ENCODE measurements at places on chromosomes 2 and 18. TPM values are rescaled to one million over a fixed set of nuclear protein-coding genes. Genes with fewer than 3 reads are reported as not detected.

GRCh38 chr2:23073671-23074070 is 311.3 kb upstream of the KLHL29 start:
- no peaks in the 10 kb centered on the region for H3K4me1 ChIP-seq
- H3K4me3 ChIP-seq: no peak overlapping the region
- H3K27ac ChIP-seq: no peak overlapping the region

DNA sequence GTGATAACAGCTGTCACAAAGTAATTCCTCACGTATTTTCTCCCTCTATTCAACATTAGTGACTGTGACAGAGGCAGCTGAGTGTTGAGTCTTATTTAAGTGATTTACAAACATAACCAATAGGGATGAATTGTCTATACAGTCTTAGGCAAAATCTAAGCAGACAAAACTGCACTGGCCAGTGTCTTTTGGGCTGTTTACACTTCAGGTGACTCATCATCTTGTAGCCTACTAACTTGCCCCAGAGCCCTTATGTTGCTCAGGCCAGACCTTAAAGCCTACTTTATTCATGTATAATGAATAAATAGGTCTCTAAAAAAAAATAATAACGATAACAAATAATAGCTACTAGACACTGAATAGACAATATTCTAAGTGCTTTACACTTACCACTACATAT is 17.2 kb downstream of the THOC1 start:
- H3K4me3 ChIP-seq: no peak overlapping the region
- H3K27me3 ChIP-seq: no peaks in the 10 kb centered on the region
- peaks cover 56% of the 10 kb centered on the region for H3K36me3 ChIP-seq

MOB4 gene
- 26.4 TPM for total RNA-seq

FBXO36 gene
- total RNA-seq: 5.7 TPM

KLHL30 gene
- total RNA-seq: 31.7 TPM
